ENCODE measurements at places on chromosomes 11 and 22. TPM values are rescaled to one million over a fixed set of nuclear protein-coding genes. Genes with fewer than 3 reads are reported as not detected.

Gene LDLRAD3
- 19.5 TPM for total RNA-seq

Gene MMP10
- not detected for total RNA-seq

Gene PKDREJ
- total RNA-seq, result not detected

Gene MPEG1
- not detected for total RNA-seq

Gene SIK3
- total RNA-seq, result 30.2 TPM

Gene ELMOD1
- total RNA-seq, result not detected

Gene CRKL
- 45.8 TPM for total RNA-seq

Gene KCNA4
- not detected for total RNA-seq

Gene HEPHL1
- total RNA-seq, result not detected
